ENCODE measurements at places on chromosomes 13 and 19.

GRCh38 chr13:37450276-37450675, 148.3 kb downstream of the POSTN start:
- no peak for DNase-seq

GRCh38 chr13:97448503-97449251, 14.7 kb downstream of the RAP2A start:
- DNase-seq: no peak

DNA sequence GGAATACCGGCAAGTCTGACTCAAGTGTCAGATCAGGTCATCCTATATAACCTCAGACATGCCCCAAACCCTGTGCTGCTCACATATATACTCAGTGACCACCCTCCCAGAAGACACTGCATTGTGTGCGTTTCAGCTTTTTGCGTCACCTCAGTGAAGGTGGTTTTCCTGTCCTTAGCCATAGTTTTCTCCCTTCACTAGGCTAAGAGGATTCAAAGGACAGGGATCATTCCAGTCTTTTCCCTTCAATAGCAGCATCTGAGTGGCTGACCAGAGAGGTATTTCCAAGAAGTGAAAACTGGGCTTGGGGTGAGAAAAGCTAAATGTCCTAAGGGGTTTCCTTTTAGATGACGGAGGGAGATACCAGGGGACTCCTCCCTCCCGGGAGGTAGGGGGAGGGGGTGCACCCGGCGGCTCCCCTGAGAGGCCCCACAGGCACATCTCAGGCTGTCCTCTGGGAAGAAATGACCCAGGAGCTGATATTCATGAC, 12.7 kb upstream of the OR10H1 start:
- DNase-seq: no peak

DNA sequence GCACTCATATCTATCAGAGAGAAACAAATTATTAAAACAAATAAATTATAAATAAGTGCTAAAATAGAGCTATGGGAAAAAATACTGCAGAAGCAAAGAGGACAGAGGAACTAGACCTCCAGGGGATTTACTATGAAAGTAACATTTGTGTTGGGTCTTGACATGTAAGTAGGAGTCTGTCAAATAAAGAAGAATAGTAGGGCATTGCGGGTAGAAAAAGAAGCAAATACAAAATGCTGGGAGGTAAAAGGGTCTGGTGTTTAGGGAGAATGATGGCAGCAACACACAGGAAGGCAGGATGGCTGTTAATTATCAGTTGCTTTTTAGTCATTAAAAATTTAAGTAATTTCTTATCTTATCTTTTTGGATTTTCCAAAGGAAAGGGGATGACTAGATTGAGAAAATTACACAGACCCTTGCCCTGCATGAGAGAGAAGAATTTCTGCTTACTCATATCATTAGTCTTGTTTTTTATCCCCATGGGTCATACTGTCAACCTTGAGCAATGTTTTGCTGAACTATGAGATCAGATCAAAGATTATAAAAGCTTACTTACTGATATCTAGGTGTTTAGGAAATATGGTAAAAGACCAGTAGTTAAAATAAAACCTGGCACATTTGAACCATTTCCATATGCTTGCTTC, 472.7 kb downstream of the DIAPH3 start:
- no peak for DNase-seq

GRCh38 chr13:45851956-45852355, 403 bp upstream of the SIAH3 start:
- DNase-seq: no peak

DNA sequence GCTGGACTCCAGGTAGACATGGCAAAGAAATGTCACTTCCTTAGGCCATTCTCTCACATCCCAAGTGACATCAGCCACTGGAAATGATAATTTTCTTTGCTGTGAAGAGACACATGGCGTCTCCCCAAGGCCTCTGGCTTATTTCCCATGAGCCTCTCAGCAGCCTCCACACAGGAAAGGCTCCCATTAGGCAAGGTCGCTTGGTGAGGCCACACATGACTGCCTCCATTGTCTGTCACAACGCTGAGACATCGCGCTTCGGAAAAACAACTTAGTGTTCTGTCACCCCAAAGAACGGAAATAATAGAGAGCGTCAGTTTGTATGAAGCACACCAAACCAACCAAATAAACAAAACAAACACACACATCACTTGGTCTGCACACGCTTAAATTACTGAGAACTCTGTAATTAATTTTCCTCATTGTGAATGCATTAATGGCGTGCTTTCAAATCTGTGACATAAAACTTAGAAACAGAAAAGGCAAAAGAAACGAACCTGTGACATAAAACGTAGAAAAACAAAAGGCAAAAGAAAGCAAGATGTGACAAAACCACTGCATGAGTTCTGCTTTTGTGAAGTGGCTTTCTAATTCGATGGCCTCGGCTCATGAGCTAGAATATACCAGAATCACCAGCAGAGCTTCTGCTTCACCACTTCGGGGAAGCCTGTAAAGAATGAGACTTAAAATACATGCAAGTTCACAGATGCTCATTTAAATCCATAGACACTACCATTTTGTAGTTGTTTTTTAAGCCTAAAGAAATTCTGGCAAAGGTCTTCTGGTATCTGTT, 404.2 kb upstream of the SGCG start:
- no peak for DNase-seq

DNA sequence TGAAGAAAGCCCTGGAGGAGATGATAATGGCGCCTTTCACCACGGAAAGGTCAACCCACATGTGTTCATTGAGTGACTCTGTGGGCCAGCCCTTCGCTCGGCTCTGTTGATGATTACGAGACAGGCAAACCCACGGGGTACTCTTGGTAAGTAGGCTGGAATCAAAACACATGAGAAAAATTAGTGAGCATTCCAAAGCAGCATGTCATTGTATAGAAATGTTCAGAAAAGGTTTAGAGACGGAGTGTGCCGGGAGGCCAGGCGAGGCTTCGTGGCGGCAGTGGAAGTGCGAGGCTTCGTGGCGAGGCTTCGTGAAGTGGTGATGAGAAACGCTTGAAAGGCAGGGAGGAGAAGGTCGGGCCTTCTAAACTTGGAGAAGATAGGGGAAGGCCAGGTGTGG, 144.3 kb downstream of the ZNF536 start:
- no peak for DNase-seq

All from T-helper 1 cell (primary cell).